AG20443 (cell line): ENCODE measurements at places on chromosomes 11 and 22.

DNA sequence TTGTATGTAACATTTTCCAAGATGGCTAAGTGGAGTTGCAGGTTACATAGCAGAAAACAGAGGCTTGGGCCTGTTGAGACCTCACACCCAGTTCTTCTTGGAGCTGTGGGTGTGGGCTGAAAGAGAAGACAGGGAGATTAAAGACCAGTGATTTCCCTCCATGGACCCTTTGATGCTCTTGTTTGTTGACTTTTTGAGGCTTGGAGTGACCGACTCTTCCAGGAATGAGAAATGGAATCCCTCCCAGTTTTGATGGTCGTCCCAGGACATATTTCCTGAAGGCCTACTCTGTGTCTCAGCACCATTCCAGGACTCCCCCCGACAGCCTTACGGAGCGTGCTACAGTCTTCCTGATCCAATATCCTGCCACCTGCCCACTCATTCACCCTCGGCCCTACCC is 96.9 kb downstream of the PTPRJ start:
- no peak for DNase-seq

GRCh38 chr22:26357813-26358212 is 71.2 kb upstream of the ASPHD2 start:
- no peak for DNase-seq

- DNase-seq: no peak
Observed at GRCh38 chr22:50363166-50363802, 20.2 kb downstream of the PPP6R2 start.

- DNase-seq: no peak
Observed at GRCh38 chr22:49585461-49586243, 242.0 kb downstream of the BRD1 start.

GRCh38 chr22:44400763-44401060 is 88.0 kb upstream of the SHISAL1 start:
- DNase-seq: no peak

DNA sequence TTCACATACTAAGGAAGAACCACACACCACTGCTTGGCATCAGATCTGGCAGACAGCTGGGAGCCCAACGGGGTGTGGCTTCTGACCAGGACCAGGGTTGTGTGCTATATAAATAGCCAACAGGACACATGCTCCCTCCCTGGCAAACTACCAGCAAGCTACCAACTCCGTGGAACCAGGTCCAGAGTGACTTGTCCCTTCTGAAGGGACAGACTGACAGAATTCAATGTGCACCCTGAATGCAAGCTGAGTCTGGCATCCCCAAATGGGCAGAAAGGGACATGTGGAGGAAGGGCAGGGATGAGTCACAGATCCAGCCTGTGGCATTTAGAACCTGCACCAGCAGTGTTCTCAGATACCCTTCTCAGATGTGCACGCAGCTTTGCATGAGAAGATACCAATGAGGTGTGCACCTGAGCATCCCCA is 92.9 kb downstream of the MICAL3 start:
- peak; percentile 63 for DNase-seq

DNA sequence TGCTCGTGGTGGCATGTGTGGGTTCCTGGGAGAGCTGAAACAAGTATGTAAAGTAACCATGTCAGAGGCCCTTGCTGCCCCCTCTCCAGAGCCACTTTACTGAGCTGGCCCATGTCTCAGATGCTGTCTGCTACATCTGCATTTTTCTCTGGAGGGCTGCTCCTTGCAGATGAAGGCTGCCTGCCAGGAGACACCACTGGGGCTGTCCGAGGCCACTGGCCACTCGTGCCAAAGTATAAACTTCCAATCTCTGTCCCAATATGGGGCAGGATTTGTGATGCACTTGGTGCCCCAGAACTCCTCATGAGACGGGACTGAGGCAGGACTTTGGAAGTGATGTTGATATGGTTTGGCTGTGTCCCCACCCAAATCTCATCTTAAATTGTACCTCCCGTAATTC is 478.4 kb upstream of the B3GAT1 start:
- DNase-seq: no peak

DNA sequence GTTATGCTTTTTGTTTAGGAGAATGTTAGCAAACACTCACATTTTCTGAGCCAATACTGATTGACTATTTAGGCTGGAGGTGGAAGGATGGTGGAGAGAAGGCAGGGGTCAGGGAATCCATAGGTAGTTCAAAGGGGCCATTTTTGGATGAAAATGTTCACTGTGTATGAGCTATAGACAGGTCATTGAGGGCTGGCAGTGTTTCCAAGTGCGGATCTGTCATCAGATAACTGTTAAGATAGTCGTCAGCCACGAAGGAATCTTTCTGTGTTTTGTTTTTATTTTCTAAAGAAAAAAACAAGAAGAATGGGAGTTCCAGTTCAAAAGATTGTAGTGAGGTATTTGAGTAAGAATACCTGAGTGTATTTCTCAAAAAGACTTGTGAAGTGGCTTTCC is 3.1 kb downstream of the KCNJ5 start:
- no peak for DNase-seq
